AG04449 (cell line): ENCODE measurements at places on chromosomes 7 and 10.

DNA sequence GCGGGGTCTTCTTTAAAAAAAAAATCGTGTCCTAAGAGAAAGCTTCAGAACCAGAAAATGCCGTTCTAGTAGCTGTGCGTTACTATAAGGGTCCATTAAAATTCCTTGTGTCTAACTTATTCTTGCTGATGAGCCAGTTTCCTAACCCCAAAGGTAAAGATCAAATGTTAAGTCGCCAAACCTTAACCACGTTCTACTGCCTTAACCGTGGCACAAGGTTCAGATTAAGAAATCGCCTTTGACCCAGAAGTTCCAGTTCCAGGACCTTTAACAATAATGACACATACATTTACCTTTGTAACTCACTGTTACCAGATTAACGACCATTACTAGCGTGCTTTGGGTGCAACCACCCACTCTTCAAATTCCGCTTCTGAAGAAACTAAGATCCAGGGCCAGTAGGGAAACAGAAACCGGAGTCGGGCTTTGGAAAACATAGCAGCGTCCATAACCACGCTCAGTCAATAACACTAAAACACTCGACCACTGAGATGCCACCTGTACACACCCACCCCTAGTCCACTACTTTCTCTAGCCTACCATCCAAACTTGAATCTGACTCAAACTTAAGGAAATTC, 620 bp downstream of the BET1 start:
- no peak for DNase-seq

GRCh38 chr7:154868921-154869320, 134.0 kb downstream of the PAXIP1 start:
- DNase-seq = no peak

- no peak for DNase-seq
These were observed 7.1 kb downstream of the POLD2 start for GRCh38 chr7:44116087-44116788.

GRCh38 chr10:72782649-72783330, 90.8 kb downstream of the MCU start:
- no peak for DNase-seq

DNA sequence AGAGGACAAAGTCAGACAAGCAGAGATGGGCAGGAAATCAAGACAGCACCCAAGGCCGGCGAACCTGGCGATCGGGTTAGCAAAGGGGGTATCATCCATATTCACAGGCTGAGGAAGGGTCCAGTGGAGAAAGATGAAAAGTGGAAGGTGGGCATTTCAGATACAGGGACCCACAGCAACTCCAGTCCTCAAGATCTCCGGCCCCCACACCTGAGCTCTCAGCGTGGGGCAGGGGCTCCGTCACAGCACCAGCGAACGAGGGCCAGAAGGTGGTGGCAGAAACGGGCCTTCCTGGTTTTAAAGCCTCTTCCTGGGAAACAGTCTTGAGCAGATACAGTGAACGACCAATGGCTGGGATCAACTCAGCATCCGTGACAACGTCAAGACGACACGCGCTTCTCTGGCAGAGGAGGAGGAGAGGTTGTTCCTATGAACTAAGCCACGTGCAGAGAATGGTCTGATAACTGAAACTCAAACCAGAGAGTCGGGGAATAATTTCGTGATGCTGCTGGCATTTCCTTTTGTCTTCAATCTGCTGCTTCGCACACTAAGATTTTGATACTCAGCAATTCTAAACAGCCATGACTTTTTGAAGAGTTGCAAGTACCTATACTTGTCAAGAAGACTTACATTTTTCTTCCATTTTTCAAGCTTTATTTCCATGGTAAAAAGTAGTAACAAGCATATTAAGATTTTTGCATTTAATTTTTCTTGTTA, 219.8 kb downstream of the ZMYND11 start:
- DNase-seq = no peak

GRCh38 chr10:101060951-101061623, 702 bp upstream of the KAZALD1 start:
- peak; percentile 54 for DNase-seq

- DNase-seq = no peak
These were observed 8.1 kb upstream of the FAM107B start for GRCh38 chr10:14782691-14783363.

DNA sequence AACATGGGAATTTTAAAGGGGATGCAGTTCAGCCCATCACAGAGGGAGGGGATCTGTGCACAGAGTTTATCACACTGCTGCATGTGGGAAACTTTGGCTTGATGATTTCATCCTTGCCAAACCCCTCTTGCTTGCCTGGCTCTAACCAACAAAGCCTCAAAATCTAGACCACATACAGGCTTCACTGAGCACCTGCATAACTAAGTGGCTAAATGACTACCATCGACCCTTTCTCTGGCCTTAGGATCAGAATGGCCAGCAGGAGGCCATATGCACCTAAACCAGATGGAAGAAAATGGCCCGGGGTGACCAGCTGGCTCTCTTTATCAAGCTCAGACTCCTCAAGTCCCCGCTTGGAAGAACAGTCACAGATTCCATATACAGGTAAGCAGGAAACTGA, 15.6 kb upstream of the ZNF25 start:
- no peak for DNase-seq

GRCh38 chr10:60299961-60300883, 89.5 kb downstream of the ANK3 start:
- DNase-seq = no peak

DNA sequence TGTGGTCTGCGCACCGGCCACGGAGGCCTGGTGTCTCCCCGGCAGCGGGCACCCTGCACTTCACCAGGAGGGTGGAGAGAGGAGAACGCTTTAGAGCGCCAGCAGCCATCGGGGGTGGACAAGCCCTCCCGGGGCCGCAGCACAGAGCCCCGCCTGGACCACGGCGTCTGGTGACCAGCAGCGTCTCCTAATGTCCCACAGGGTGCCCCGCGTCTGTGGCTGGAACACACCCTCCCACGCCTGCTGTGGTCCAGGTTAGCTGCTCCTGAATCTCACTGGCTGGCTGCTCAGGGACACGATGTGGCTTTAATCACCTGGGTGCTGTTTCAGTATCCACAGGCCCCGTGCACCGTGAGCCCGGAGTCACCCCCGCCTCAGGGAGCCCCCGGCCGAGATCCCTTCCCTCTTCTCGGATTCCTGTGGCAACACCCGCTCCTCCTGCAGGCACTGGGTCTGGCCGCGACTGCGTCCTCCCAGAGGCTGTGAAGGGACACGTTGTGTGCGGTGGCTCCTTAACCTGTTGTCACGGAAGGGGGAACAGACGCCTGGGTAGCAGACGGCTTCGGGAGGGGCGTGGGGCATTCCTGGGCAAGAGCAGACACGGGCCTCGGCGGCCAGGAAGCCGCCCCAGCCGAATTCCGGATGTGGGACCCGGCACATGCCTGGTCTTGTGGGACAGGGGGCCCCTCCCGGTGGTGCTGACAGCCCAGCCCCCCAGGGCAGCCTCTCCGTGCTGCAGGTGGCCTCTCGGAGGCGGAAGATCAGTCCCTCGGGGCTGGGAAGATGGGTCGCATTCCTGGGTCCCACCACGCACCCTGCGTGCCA, 78.9 kb downstream of the FOXL3 start:
- no peak for DNase-seq

DNA sequence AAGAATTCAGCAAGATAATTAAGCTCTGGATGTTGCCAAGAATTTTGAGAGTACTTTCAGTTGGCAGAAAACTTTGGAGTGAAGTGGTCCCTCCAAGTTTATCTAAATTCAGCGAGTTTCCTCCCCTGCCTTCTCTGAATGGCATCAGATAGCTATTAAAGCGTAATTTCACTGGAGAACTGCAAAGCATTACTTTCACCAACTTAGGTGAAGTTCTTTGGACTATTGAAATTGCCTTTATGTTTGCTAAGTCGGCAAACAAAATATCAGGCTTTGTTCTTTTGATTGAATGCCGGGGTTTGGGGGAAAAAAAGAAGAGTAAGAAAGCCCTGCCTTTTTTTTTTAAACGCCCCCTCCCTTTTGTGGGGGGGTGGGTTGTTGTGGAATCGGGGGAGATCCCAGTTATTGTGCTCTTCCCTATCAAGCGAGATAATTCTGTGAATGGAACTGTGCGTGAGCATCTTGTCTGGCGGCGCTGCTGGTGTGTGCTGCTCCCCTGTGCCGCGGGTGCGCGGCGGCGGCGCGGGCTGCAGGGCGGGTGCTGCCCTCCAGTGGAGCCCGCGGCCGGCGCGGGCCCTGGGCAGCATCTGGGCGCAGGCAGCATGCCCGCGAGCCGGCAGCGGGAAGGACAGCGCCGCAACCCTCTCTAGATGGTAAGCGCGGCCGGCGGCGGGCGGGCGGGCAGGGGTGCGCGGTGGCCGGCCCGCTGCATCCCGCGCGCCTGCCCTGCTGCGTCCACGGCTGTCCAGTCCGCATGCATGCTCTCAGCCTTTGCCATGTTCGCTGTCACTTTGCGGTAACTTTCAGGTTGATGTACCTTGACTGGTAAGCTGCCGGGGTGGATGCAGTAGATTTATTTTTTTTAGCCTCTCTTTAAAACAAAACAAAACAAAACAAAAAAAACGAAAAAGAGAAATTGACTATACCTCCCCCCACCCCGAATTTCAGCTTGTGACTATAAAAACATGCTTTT, 176.5 kb downstream of the TCF7L2 start:
- DNase-seq = no peak

DNA sequence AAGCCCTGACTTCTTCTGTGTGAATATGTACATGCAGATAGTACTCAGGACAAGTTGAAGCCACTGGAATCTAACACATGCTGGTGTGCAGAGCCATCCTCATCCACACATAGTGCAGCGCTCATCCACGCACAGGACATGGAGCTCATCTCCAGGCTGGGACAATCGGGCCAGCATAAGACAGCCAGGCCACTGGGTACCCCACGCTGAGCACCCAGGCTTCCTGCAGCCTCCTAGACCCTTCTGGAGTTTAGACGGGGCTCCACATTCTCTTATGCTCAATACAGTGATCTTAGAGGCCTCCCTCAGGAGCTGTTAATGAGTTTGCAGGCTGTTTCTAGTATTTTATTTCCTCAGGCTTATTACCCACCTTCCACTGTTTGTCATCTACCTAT, 238.9 kb downstream of the TNS3 start:
- no peak for DNase-seq

DNA sequence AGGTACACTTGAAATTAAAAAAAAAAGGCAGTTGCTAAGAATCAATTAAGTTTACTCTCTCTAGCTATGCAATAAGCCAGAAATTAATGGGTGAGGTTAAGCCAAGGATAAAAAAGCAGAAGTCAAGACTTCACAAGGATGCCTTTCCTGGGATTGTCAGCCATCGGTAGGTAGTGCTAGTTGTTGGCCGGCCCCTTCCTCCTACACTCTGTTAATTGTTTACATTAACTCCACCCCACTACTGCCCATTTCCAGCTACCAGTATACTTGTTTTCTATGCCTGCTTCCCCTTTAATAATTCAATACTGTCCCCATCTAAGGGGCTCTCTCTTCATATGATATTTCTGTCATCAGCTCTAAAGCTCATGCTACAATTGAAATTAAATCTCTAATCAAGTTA, 461.0 kb downstream of the IPMK start:
- DNase-seq = no peak

GRCh38 chr10:69929575-69929974, 123.1 kb upstream of the MACROH2A2 start:
- no peak for DNase-seq

- DNase-seq = no peak
These were observed 56.4 kb downstream of the KAT6B start for GRCh38 chr10:74882831-74883230.

DNA sequence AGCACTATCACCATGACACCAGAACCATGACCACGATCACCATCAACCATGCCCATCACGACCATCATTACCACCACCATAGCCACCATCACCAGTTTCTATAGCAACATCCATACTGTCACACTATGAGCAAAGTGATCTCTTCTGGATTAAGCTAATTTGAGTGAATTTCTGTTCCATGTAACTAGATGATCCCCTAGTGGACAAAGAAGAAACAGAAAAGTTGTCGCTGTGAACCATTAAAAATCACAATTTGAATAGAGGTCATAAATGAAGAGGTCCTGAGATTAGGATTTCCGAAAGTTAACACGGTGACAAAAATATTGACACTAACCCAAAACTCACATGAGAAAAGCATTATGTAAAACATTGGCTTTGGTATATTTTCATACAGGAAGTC, 77.6 kb downstream of the CLRN3 start:
- DNase-seq = no peak

GRCh38 chr7:2242541-2243429, 759 bp downstream of the NUDT1 start:
- no peak for DNase-seq

DNA sequence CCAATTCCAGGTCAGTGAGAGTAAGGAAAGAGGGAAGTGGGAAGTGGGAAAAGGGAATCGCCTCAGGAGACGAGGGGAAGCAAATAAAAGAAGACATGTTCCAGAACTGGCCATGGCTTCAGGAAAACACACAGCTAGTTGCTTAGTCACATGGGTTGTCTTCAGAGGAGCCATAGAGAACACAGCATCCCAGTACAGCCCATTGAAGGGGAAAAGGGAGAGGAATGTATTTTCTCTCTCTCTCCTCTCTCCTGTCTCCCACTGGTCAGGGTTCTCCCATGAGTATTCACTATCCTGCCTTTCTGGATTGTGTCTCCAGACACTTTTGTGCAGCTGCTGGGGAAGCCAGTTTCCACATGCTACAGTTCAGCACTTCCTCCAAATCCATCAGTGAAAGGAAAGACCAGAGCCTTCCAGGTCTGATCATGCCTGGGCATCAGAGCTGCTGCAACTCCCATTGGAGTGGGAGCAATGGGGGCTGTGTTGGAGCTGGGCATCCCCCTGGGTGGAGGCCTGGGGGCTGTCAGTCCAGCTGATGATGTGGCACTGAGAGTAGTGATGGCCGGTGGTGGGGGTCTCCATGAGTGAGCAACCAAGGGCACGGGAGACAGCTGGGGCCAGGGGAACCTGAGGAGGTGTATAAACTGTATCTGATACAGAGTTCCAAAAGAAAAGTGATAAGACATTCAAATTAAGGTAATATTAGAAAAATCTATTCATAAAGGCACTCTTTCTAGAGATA, 38.6 kb downstream of the MAP3K8 start:
- no peak for DNase-seq

GRCh38 chr7:45143616-45144015, 14.0 kb upstream of the RAMP3 start:
- no peak for DNase-seq

- DNase-seq = no peak
These were observed 128.8 kb downstream of the PPP1R17 start for GRCh38 chr7:31815796-31816195.

DNA sequence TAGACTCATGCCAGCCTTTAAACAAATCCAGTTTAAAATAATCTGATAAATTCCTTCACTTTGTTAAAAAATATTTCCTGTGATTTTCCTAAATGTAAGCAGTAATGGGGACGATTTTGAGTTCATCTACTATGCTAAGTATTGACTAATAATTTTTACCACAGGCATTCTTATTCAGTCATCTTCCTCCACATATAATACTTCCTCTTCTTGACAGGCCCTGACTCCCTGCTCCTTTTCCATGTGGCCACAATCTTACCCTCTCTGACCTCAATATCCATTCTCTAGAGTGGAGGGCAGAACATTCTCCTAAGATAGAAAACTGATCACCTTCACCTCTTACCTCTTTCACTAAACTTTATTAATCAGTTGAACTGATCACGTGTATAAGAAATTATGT, 7.8 kb downstream of the DNAJC2 start:
- DNase-seq = no peak
